Stimulated activated CD4-positive, alpha-beta T cell treated with anti-CD3 and anti-CD28 coated beads, Interleukin-4, amount 100 ng/mL, for 4 hours (primary cell): ENCODE measurements at places on chromosomes 12 and 14.
A peak's percentile ranks its signal among the peaks of the same experiment; 100 is the strongest.

GRCh38 chr12:65778258-65779090 is 45.8 kb upstream of the HMGA2 start:
- DNase-seq, result no peak

GRCh38 chr14:41355866-41356265 is 250.8 kb upstream of the LRFN5 start:
- no peak for DNase-seq

DNA sequence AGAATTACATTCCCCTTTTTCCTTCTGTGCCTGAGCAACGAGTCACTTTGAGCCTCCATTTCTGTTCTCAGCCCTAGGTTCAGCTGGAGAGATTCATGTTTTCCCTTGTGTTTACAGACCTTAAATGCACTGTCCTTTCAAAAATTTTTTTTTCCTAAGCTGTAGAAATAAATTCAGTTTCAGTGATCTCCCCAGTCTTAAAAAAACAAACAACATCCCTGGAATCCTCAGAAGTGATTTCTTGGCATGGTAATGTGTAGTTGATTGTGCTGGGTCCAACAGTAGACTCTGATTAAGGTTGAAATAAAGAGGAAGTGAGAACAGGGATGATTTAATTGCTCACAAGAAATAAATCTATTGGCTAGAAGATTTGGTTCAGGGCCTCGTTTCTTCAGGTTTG is 89.3 kb downstream of the NTN4 start:
- no peak for DNase-seq

DNA sequence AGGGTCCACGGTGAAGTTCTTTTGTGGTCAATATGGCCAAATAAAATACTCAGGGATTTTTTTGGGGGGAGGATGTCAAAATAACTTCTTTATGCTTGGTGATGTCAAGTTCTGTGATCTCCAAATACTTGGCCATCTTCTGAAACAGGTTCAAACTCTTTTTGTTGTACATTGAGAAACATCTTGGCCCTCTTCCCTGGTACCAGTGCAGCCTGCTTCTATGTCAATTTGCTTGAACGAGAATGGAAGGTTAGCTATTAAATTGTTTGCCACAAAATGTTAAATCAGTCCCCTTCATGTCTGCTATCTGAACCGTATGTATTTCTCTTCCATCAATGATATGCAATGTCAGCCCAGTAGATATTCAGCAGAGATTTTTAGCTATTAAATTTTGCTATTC is 6.1 kb upstream of the CRADD start:
- no peak for DNase-seq

DNA sequence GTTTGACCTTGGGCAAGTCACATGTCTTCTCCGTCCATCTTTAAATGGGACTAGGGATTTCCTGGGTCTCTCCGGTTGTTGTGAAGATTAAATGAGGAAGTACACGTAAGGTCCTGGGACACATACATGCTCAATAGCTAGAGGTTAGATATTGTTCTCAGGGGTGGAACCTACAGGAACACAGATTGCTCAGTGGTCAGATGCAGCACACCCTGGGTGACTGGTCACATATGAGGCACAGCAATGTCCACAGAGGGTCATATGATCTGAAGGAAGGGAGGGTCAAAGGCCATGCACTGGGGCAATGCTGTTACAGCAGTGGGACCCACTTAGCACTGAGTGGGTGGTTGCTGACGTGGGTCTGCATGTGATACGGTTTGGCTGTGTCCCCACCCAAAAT is 11.4 kb upstream of the SLC8B1 start:
- no peak for DNase-seq

- no peak for DNase-seq
These were observed 45.0 kb downstream of the SLC6A12 start for GRCh38 chr12:168763-169525.

GRCh38 chr14:64704143-64704742 is at the start of gene PLEKHG3:
Gene PLEKHG3, plus strand, starts transcription at chr14:64704424. Its CDS starts 23,208 bp downstream, at chr14:64727632.
- DNase-seq, result no peak

DNA sequence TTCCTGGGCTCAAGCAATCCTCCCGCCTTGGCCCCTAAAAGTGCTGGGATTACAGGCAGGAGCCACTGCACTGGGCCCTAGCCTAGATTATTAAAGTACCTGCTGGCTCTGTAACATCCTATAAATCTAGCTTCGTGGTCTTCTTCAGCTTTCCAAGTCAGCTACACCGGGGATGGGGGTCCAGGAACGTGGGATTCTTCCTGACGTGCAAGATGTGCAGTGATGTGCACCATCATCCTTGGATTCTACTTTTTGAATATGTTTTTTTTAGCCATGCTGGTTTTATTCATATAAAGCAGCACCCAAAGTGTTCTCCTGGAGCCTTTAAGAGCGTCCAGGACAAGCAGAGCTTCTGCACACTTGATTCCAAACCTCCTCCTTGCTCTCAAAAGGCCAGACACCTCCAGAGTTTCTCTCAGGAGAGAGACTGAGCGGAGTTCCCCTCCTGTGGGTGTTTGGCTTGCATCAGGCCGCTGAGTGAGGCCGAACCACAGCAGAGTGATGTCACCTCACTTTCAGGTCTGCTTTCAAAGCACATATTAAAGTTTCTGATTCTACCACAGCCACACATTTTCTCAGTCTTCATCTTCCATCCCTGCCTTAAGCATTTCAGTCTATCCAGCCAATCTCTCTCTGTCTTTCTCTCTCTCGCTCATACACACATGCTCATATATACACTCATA is 33.4 kb downstream of the VCPKMT start:
- peak; percentile 88 for DNase-seq

GRCh38 chr12:116303066-116303465 is 25.6 kb upstream of the MED13L start:
- no peak for DNase-seq

DNA sequence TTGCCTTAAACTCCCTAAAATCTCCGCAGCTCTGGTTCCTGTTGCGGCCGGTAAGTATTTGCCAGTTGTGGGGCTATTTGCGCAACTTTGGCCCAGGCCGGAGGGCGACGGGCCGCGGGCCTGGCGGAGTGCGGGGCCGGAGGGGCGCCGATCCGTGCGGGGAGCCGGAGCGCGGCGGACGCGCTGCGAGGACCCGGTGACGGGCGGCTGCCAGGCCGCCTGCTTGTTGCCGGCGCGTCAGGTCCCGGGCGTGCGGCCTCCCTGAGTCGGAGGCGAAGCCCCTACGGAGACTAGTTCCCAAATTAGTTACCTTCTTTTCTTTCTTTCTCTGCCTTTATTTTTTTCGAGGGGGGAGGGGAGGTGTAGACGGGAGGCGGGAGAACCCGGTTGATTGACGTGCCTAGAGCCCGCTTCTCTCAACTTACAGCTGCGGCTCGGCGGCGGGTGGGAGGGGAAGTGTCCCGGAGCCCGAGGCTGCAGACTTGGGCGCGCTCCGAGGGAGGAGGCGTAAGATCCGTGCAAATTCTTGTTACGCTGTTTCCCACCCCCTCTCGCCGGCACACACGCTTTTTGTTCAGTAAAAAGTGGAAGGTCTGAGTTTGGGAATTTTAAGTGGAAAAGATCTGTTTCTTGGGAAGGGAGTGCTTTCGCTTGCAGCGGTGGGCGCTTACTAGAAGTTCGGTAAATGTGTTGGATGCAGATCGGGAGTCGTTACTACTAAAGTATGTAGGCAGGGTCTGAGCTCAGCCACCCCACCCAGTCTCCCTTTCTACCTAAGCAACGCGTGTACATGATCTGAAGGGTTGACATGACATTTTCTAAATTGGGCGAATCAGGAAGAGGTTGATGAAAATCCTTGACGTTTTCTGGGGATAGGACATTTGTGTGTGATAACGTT is 576 bp downstream of the ZBTB1 start:
- DNase-seq, result peak; percentile 80
